ENCODE measurements at places on chromosomes 7 and 10. TPM values are rescaled to one million over a fixed set of nuclear protein-coding genes. Genes with fewer than 3 reads are reported as not detected.

PLCE1 gene
- polyA plus RNA-seq: not detected

DNMBP gene
- 2.3 TPM for polyA plus RNA-seq

UNC5B gene
- 5.7 TPM for polyA plus RNA-seq

GRCh38 chr7:156178214-156178613 is 366.0 kb upstream of the SHH start:
- H3K27me3 ChIP-seq: peaks cover 43% of the 10 kb centered on the region
- no peak overlapping the region for H3K4me3 ChIP-seq
- no peak for DNase-seq
- no peaks in the 10 kb centered on the region for H3K36me3 ChIP-seq

All from K562 (cell line).